GM23248 (cell line): ENCODE measurements at places on chromosomes 6 and 20.

- no peak for DNase-seq
These were observed 51.4 kb upstream of the JARID2 start for GRCh38 chr6:15194453-15194852.

GRCh38 chr6:16729744-16730143 lies 31.5 kb downstream of the ATXN1 start:
- DNase-seq = no peak

DNA sequence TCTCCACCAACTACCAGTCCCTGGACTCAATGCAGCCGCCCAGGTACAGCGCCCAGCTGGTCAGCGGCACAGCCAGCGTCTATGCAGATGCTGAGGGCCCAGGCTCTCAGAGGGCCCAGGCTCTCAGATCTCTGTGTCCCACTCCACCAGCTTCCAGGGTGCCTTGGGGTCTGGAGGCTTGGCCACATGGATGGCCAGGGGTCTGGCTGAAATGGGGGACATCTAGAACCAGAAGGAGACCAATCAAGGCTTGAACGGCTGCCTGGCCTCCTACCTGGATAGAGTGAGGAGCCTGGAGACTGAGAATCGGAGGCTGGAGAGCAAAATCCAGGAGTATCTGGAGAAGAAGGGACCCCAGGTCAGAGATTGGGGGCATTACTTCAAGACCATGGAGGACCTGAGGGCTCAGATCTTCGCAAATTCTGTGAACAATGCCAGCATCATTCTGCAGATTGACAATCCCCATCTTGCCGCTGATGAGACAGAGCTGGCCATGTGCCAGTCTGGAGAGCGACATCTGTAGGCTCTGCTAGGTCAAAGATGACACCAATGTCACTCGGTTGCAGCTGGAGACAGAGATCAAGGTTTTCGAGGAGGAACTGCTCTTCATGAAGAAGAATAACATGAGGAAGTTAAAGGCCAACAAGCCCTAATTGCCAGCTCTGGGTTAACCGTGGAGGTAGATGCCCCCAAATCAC lies 44.1 kb upstream of the GRM4 start:
- DNase-seq = no peak

- DNase-seq = no peak
These were observed 21.7 kb downstream of the UBD start for GRCh38 chr6:29537714-29538403.

DNA sequence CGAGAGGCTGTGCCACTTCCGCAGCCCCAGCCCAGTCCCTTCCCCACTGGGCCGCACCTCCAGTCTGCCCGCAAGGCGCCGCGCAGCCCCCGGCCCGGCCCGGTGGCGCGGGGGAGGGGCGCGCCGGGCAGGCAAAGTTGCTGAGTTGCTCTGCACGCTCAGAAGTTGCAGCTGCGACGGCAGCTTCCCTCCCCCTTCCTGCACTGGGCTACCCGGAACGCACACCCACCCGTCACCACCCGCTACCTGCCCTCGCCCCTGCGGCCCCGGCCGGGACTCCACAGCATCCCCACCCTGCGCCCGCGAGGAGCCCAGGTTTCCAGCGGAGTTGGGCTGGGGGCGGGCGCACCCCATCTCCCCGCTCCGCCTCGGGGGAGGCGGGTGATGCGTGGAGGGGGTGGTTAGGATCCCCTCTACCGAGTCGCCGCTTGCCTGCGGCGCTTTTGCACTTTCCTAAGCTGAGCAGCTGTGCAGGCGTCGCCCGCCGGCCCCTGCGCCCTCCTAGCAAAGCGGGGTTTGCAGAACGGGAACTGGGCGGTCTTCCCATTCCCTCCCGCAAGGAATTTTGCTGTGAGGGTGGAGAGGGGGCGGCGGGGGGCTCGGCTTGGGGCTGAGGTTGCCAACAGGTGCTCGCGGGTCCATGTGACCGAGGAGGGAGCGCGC lies 55.9 kb upstream of the RREB1 start:
- DNase-seq = peak; percentile 54

DNA sequence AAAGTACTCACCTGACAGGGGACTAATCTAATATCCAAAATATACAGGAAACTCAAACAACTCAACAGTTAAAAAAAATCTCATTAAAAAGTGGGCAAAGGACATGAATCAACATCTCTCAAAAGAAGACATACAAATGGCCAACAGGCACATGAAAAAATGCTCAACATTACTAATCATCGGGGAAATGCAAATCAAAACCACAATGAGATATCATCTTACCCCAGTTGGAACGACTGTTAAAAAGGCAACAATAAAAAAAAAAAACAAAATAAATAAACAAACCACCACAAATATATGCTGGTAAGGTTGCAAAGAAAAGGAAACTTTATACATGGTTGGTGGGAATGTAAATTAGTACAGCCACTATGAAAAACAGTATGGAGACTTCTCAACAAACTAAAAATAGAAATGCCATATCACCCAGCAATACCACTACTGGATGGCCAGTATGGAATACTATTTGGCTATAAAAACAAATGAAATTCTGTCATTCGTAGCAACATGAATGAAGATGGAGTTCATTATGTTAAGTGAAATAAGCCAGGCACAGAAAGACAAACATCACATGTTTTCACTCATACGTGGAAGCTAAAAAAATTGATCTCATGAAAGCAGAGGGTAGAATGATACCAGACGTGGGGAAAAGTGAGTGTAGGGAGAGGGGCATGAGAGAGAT lies 6.6 kb downstream of the SIRPB2 start:
- peak; percentile 29 for DNase-seq

DNA sequence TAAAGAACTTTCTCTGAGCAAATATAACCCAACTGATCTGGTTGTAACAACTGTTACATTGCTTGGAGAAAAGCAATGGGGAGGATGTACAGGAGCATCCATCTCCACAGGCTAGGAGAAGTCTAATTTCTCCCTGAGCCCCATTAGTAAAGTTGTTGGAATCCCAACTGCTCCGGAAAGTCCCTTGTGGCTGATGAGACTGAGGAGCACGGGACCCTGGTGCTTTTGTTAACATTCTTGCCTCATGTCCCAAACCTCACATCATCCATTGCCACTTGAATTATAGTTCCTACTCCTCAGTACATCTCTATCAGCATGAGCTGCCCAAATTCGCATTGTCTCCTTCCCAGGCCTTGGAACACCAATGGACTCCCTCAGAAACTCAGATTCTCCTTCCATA lies 260.6 kb upstream of the BMP2 start:
- no peak for DNase-seq

DNA sequence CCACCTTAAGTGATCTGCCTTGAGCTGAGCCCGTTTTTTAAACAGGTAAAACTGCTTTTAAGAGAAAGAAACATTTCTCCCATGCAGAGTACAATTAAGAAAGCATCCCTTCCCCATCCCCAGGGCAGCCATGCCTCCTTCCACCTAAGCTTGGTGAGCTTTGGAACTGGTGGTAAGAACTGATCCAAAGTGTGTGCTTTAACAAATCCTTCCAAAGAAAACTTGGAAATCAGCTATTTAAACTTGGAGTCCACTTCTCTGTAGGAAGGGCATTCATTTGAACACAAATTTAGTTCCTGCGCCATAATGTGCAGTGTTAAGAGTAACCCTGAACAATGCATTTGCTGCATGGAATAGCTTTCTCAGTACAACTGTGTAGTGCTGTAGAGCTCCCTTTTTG lies 17.0 kb downstream of the GMDS start:
- no peak for DNase-seq

DNA sequence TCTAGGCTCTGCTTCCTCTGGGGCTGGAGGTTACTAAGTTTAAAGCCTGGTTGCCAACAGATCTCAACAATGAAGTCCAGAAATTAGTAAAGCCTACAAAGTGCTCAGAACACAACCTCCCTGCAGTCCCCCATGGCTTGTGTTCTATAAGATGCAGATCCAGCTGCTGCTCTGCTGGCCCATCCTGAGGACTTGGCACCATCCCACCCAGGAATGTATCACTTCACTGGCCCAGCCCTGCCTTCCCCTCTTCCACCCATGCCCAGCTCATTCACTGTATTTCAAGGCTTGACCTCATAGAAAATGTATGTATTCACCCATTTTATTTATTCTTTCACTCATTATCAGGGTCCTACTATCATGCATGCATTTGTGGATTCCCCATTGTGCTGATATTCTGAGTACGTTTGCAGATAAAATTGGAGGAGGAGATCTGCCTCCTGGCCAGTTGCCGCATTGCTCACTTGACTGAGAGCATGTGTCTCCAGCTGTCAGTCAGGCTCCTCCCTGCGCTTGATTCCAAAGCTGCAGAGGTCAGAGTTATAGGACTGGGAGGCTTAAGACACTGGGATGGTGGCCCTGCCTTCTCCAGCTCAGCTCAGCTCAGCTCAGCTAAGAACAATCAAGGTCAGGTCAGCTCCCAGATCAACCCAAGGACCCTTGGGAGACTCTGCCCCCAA lies 104.8 kb downstream of the MAFB start:
- DNase-seq = no peak

DNA sequence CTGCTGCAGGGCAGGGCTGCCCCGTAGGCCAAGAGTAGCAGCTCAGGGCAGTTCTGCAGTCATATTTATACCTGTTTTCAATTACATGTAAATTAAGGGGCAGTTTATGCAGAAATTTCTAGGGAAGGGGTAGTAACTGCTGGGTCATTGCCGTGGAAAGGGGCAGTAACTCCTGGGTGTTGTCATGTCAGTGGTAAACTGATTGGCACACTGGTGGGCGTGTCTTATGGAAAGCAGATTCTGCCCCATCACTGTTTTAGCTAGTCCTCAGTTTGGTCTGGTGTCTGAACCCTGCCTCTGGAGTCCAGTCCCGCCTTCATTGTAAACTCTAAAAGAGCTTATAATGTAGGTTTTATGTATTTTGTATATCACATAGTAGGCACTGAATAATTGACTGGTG lies 22.1 kb downstream of the MAP3K4 start:
- DNase-seq = no peak

DNA sequence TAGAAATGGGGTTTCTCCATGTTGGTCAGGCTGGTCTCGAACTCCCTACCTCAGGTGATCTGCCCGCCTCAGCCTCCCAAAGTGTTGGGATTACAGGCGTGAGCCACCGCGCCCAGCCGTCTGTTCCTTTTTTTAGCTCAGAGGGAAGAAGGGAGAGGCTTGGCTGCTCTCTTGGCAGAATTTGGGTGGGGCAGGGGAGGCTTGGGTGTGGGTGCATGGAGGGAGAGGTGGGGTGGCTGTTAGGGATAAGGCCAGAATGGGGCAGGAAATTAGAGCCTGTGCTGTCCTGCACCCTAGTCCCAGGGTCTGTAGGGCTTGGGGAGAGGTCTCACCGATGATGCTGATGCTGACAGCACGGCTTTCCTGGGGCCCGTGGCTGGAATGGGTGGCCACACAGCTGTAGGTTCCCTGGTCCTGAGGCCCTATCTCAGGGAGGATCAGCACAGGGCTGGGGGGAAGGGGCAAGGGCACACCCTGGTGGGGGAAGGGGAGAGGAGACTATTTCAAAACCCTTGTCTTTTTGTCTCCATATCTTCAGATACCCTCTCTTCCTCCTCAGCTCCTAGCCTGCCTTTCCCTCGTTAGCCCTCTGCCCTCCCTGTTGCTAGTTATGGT lies 2.0 kb downstream of the AGER start:
- no peak for DNase-seq

- DNase-seq = no peak
These were observed 145.2 kb downstream of the DOK5 start for GRCh38 chr20:54620611-54621010.

DNA sequence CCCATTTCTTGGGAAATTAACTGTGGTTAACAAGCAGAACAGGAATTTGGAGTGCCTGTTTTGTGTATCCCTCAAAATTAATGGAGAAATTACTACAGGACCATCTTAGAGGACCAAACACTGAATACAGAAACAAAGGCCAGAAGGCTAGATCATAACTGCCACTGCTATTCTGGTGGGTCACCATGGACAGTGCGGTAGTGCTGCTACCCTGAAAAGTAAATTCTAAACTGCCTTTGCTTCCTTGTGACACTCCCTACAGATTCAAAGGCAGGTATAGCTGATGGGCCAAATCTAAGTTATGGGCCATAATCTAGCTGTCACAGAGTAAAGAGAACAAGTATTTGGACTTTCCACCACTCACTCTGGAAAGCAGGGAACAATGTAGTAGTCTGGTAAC lies 575.8 kb upstream of the ADGRB3 start:
- no peak for DNase-seq

DNA sequence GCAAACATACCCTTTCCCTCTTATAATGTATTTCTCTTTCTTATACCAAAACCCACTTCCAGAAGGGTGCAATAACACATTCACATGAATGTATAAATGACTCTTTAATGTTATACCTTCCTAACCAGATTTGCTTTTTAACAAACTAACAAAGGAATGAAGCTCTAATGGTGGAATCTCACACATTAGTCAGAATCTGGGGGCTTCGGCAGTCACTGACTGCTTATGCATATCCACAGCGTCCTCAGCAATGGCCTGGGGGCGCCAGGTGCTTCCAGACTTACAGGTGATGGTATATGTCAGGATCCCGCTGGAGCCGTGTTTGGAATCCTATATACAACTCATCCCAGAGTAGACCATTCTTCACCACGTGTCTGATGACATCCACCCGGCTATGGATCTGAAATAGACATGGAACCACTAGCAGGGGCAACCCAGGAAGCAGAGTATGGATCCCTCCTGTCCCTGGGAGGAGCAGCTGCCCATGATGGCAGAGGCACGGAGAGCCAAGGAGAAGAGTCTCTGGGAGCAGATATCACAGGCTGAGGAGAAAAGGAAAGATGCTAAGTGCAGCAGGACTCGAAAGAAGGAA lies 150.8 kb upstream of the RIPOR2 start:
- no peak for DNase-seq

DNA sequence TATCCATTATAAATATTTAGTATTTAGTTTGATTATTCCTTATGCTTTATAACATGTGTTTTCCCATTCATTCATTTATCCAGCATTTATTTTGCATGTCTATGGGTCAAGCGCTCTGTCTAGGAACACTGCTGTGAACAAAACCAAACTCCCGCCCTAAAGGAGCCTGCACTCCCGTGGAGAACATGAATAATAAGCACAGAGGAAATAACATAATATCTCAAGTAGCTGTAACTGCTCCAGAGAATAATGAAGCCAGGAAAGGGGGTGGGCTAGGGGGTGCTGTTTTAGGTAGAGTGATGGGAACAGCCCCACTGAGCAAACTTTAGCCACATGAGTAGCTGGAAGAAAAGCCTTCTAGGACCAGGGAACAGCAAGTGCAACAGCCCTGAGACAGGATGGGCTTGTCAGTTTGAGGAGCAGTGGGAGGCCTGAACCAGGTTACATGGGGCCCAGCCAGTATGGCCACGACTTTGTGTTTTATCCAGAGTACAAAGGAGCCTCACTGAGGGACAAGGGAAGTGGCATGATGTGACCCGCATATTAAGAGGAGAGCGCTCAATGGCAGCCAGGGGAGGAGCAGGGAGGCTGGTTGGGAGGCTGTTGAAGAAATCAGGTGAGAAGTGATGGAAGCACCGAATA lies 24.4 kb upstream of the PRND start:
- no peak for DNase-seq

DNA sequence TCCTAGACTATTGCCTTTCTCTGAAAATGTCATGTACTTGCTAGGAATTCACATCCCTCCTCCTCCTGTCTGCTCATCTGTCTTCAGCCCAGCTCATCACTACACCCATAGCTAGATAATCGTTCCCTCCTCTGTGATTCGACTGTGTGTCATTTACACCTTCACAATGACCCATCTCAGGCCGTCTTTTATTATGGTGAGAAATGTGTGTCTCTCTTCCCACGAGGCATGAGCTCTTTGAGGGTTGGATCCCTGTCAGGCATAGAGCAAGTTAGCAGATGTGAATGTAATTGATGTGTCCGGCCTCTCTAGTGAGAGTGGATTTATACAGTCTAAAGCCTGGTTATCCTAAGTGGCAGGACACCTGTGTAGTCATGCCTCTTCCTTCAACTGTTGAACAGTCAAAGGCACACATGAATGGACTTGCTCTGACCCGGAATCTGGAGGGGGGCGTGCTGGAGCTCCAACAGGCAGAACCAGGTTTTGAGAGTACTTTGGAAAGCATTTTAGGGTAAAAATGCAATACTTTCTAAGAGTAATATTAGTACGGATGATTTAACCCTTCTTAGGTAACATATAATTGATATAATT lies 182.1 kb downstream of the UTRN start:
- DNase-seq = peak; percentile 35
